GM12865 (cell line): ENCODE measurements at places on chromosomes 13 and 19.

DNA sequence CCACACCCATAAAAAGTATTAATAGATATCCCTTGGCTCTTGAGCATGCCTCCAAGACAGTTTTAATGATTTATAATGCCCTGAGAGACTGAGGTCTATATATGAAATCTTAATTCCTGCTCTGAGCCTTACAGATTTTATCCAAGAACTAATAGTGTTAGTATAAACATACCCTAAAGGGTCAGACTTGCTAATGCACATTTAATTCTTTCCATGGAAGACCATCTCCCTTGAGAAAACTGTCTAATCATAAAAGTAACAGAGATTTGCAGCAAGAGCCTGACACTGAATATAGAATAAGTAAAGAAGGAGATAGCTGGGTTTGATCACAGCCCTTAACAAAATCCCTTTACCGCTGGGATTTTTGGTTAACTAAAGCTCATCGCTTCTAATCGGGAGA, 650.8 kb upstream of the KLF12 start:
- DNase-seq, result no peak

GRCh38 chr13:105991622-105992277, 543.7 kb downstream of the EFNB2 start:
- no peak for DNase-seq

DNA sequence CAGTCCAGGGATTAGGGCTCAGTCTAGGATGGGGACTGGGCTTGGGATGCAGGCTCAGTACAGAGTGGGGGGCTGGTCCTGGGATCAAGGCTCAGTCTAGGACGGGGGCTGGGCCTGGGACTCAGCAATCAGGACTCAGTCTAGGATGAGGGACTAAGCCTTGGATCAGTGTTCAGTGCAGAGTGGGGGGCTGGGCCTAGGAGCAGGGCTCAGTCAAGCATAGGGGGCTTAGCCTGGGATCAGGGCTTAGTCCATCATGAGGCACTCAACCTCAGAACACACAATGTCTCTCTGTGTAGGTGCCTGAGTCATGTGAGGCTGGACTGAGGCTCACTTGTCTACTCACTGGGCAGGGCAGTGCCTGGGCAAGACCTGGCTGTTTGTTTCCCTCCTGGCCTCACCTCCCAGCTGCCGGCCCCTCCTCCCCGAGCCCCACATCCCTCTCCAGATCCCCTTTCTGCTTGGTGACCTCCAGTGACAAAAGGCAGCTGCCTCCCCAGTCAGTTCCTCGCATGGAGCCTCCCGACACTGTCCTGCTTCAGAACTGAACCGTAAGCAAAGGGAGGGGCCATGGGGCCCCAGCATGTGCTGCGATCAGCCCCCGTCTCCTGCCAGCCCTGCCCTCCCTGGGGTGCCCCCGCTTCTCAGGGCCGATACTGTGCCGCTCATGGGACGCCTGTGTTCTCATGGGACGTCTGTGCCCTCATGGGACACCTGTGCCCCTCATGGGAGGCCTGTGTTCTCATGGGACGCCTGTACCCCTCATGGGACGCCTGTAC, 6.5 kb upstream of the S1PR4 start:
- DNase-seq, result peak; percentile 41

DNA sequence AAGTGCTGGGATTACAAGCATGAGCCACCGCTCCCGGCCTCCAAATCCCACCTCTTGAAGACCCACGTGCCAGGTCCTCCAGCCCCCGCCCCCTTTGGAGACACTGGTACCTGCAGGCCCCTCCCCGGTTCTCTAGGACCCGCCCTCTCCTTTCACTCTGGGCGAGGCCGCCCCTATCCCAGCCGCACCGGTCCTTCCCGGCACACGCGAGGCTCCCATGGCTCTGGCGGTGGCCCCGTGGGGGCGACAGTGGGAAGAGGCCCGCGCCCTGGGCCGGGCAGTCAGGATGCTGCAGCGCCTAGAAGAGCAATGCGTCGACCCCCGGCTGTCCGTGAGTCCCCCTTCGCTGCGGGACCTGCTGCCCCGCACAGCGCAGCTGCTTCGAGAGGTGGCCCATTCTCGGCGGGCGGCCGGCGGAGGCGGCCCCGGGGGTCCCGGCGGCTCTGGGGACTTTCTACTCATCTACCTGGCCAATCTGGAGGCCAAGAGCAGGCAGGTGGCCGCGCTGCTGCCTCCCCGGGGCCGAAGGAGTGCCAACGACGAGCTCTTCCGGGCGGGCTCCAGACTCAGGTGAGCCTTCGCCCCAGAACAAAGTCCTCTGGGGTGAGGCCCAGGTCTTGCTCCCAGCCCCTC, at the start of gene CBLC:
Gene CBLC, plus strand, starts transcription at position 176 of the 633 bp plus-strand sequence. Its CDS starts 42 bp downstream, at position 218.
- no peak for DNase-seq

DNA sequence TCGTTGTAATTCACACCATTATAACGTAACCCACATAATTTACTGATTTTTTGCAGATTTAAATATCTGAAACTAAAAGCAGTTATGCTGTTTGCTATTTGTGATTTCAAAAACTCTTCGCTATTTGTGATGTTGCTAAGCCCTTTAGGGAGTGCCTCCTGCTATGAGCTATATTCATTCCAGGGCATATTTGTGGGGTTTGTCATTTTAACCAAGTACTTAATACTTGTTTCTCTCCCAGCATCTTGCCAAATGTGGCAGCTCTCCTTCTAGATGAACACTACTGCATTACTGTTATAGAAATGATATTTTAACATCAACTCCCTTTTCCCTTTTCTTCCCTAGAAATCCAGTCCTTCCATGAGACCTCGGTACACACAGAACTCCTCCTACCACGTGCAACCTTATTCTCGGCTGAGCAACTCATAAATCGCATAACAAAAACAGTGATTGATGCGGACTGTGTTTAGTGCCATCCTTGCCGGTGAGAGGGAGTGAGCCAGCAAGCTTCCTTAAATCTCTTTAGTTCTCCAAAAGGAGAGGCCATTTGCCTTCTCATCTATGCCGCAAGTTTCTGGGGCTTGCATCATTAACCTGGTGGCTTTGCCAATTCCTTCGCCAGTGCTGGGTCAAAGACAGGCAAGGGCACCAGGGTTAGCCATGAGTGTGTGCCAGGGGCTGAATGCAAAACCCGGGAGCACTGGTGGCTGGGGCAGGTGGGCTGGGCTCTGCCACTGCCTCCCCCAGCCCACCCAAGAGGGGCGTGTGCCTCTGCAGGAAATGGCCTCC, 33.4 kb downstream of the RFX2 start:
- no peak for DNase-seq

GRCh38 chr13:79211377-79211776, 194.7 kb downstream of the RBM26 start:
- no peak for DNase-seq

GRCh38 chr13:42990291-42991232, 1.5 kb downstream of the EPSTI1 start:
- DNase-seq, result peak; percentile 41

DNA sequence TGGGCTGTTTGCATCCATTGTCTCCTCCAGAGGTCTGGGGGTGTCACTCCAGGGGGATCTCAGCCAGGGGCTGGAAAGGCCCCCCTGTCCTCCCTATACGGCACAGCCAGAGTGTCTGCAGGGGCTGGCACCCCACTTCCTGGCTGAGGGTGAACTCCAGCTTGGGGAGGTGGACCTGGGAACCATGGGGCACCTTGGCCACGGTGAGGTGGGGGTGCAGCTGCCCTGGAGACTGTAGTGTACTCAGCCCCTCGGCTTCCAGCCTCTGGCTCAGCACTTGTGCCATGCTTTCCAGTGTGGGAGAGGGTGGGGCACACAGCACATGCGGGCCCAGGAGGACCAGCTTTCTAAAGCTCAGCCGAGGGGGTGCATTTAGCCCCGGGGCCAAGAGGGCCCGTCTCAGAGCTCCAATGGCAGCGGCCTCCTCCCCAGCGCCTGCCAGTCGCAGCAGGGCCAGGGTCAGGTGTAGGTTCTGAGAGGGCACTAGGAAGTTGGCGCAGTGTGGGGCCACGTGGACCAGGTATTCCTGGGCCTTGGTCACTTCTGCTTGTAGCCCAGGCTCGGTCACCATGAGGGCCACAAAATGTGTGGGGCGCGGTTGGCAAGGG, 1.4 kb downstream of the LENG9 start:
- no peak for DNase-seq

DNA sequence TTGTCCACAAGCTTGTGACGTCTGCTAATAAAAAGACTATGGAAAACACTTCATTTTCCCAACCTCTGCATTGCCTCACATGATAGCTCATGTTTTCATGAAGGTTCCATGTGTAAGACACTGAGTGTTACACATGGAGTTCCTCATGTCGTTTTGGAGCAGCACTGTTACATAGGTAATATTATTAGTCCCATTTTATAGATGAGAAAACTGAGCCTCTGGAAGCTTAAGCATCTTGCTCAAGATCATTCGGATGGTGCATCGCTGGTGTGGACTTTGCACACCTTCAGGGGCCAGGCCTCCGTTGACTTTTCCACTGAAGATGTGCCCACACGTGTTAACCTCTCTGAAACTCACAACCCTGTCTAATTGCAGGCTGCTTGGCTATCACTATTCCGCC, 743.4 kb downstream of the UQCRFS1 start:
- DNase-seq, result no peak

- no peak for DNase-seq
Observed at GRCh38 chr19:31510635-31511034, 161.4 kb upstream of the TSHZ3 start.

DNA sequence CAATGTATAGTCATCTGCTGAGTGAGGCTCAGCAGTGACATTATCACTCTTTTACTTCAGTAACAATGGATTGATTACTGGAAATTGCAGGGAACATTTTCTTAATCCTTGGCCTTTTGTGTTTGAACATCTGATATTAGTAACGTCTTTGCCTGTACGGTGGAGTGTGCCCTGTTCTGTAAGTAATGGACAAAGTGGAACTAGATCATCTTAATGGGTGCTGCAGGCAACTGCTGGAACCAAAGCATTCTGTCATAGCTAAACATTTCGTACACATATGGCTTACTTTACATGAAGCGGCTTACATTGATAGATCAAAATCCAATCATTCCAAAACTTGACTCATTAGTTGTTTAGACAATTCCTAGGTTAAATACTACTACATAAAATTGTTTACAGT, 114.1 kb downstream of the MYO16 start:
- no peak for DNase-seq

- DNase-seq, result peak; percentile 18
Observed at GRCh38 chr19:5452594-5453565, 2.3 kb upstream of the ZNRF4 start.

GRCh38 chr19:44748426-44749254, at the start of gene BCL3:
Gene BCL3, plus strand, starts transcription at chr19:44748708. Its CDS starts 83 bp downstream, at chr19:44748791.
- peak; percentile 81 for DNase-seq

DNA sequence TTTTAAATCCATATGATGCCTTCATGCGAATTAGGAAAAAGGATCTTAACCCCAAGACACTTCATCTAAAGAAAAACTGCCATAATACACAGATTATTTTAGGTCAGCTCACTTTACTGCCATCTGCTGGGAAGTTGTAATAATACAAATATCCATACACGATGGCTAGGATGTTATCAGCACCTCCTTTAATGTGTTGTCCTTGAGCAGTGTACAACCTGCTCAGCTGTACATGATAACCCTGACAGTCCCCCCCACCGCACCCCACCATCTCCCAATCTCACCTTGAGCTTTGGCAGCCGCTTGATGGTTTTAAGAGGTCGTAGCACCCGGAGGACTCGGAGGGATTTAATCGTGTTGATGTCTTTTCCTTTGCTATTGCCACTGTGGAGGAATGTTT, 112.2 kb downstream of the IER2 start:
- DNase-seq, result peak; percentile 72

DNA sequence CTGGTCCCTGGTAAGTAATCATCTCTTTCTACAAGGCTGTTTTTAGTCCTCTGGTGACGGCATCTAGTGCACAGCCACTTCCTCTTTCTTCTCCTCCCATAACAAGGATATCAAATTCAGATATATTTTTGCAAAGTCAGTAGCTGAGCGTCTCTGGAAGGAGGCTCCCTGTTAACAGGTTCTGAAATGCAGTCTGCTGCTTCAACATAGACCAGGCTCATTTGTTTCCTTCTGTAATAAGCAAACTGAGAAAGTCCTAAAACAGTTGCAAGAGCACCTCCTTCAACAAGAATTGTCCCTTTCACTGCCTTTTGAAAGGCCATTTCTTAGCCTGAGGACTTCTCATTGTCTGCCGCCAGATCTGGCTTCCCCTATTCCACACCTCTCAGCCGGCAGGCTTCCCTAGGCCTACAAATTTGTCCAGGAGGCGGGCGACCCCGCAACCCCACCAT, 7.4 kb upstream of the ZSCAN5A start:
- no peak for DNase-seq

GRCh38 chr13:46160471-46161066, 21.4 kb downstream of the LCP1 start:
- DNase-seq, result peak; percentile 80

GRCh38 chr19:37845932-37846331, 60.5 kb downstream of the WDR87 start:
- no peak for DNase-seq

- DNase-seq, result no peak
Observed at GRCh38 chr19:1884719-1885334, 469 bp downstream of the ABHD17A start.

GRCh38 chr13:60924856-60925255, 490.8 kb downstream of the PCDH20 start:
- no peak for DNase-seq

DNA sequence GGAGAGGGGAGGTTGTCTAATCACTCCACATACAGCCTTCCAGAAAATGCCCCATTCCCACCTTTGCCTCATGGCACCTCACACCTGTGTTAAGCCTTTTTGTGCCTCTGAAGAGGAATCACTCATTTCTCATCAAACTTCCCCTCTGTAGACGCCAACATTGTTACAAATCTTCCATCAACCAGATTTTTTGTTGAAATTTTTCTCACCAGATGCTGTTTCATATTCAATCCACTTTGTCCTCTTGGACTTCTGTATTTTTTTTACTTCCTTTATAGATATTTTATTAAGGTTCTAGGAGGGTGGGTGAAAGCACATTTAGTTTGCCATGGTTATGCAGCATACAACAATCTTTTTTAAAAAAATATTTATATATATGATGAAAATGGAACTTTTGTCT, 74.0 kb downstream of the RUBCNL start:
- no peak for DNase-seq
